ENCODE measurements at places on chromosomes 3 and 15.

- no peak for DNase-seq
Observed at GRCh38 chr3:41715376-41715775, 246.5 kb downstream of the ULK4 start.

- DNase-seq: no peak
Observed at GRCh38 chr3:151604891-151605290, 128.8 kb upstream of the AADACL2 start.

- DNase-seq: no peak
Observed at GRCh38 chr15:45812200-45812599, 177.4 kb downstream of the SQOR start.

- DNase-seq: no peak
Observed at GRCh38 chr3:80391573-80391972, 623.8 kb upstream of the ROBO1 start.

DNA sequence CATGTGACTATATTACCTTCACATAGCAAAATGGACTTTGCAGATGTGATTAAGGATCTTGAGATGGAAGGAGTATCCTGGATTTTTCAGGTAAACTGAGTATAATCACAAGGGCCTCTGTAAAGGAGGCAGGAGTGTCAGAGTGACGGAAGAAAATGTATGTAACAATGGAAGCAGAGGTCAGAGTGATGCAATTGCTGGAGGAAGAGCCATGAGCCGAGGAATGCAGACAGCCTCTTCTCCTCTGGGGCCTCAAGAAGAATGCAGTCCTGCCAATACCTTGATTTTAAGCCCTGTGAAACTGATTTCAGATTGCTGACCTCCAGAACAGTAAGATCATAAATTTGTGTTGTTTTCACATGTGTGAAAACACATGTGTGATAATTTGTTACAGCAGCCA lies 15.1 kb downstream of the HEMK1 start:
- no peak for DNase-seq

DNA sequence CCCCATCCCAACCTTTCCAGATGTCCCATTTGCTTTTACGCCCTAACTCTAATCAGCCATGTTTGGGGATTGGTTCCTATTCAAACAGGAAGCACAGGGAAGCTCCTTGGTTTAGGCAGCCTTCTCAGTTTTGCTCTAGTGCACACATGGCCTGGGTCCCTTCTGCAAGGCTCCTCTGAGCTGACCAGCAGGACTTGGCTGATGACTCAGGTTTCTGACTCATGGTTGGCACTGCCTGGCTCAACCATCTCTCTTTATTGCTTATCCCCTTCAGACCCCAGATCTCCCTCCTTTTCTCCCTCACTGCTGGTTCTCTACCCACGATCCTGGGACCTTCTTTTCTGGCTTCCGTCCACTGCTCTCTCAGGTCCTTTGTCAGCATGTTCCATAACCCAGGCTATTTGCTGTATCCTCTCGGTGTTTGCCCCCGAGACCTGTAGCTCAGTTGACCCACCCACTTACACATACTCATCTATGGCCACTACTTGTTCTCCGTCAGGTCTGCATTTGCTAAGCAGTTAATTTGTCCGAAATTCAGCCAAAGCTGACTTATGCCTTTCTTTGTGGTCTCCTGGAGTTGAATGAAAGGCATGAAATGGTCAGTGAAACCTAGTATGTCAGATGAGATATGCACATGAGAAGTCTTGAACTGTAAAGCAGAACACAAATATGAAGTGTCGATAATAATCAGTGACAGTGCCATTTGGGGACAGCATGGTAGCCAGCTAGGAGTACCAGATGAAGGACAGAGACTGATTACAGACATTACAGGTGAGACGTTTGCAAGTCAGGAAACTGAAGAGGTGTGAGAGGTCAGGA lies 323.5 kb upstream of the ROPN1 start:
- no peak for DNase-seq

GRCh38 chr15:74438721-74439316 lies 5.1 kb upstream of the SEMA7A start:
- DNase-seq: peak; percentile 85

DNA sequence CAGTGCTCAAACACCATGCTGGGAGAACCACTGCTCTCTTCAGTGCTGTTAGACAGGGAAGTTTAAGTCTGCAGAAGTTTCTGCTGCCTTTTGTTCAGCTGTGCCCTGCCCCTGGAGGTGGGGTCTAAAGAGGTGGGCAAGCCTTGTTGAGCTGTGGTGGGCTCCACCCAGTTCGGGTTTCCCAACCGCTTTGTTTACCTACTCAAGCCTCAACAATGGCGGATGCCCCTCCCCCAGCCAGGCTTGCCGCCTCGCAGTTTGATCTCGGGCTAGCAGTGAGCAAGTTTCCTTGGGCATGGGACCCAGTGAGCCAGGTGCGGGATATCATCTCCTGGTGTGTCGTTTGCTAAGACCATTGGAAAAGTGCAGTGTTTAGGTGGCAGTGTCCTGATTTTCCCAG lies 670.2 kb upstream of the ALCAM start:
- no peak for DNase-seq

DNA sequence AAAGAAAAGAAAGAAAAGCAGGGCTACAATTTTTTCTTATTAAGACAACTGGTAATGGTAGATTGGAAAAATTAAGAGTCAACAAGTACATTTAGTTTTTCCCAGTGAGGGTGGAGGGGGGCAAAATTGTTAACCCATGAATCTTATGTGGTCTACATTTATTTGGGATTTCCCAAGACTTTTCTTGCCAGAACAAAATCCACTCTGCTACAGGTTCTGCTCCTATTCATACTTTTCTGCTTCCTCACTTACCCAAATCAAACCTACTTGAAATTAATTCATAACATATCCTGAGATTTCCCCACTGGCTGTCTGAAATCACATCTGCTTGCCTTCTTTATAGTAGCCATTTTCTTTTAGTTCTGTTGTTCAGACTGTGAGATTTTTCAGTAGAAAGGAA lies 41.1 kb downstream of the VGLL3 start:
- no peak for DNase-seq

DNA sequence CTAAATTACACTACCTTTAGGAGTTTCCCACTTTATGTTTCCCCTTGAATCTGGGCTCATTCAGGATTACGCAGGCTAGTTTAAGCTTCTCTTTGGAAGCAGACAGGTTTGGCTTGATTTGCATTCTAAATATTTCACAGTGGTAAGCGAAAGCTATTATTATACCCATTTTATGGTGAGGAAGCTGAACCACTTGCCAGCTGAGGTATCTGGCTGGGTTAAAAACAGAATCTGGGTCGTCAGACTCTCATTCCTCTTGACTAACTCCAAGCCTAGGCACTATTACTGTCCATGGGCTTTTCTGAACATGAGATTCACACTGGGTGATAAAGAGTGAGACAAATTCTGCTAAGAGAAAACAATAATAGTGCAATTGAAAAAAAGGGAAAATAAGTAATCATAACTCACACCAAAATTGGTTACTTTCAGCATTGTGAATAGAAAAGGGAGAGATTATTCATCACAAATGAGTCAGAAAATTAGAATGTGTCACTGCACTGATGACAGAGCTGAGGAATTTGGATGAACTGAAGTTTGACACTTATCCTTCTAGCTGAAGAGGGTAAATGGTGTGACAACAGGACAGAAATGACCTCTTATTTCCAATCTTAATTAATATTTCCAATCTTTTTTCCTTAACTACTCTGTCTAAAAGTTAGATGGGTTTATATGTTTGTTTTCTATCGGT lies 211.3 kb downstream of the TIGIT start:
- DNase-seq: no peak

GRCh38 chr3:10432156-10432845 lies 73.1 kb downstream of the ATP2B2 start:
- no peak for DNase-seq

- DNase-seq: no peak
Observed at GRCh38 chr15:79595306-79595705, 163.2 kb downstream of the MINAR1 start.

GRCh38 chr3:123015596-123015995 lies 12.0 kb downstream of the SEMA5B start:
- no peak for DNase-seq

DNA sequence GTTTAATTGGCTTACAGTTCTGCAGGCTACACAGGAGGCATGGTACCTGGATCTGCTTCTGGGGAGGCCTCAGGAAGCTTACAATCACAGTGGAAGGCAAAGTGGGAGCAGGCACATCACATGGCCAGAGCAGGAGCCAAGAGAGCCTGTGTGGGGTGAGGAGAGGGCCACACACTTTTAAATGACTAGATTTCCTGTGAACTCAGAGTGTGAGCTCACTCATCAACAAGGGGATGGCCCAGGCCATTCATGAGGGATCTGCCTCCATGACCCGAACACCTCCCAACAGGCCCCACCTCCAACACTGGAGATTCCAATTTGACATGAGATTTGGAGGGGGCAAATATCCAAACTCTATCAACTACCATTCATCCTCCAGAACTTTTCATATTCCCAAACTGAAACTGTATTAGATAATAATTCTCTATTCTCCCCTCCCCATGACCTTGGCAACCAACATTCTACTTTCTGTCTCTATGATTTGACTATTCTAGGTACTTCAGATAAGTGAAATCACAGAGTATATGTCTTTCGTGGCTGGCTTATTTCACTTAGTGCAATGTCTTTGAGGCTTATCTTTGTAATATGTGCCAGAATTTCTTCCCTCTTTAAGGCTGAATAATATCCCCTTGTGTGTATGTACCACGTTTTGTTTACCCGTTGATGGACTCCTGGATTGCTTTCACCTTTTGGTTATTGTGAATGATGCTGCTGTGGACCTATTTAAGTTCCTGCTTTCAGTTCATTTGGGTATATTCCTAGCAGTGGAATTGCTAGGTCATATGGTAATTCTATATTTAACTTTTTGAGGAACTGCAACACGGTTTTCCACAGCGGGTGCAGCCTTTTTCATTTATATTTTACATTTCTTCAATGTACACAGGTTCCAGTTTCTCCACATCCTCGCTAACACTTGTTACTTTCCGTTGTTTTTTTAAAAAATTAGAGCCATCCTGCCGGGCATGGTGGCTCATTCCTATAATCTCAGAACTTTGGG lies 43.8 kb downstream of the TKT start:
- no peak for DNase-seq

DNA sequence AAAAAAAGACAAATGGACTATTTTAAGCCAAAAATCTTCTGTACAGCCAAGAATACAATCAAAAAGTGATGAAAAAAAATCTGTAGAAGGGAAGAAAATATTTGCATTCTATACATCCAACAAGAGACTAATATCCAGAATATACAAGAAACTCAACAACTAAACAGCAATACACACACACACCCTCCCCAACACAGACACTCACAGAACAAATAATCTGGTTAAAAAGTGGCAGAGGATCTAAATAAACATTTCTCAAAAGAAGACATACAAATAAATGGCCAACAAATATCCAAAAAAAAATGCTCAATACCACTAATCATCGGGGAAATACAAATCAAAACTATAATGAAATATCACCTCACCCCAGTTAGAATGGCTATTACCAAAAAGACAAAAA lies 209.0 kb upstream of the ZNF385D start:
- DNase-seq: no peak

GRCh38 chr3:61518590-61518989 lies 42.8 kb upstream of the PTPRG start:
- no peak for DNase-seq

DNA sequence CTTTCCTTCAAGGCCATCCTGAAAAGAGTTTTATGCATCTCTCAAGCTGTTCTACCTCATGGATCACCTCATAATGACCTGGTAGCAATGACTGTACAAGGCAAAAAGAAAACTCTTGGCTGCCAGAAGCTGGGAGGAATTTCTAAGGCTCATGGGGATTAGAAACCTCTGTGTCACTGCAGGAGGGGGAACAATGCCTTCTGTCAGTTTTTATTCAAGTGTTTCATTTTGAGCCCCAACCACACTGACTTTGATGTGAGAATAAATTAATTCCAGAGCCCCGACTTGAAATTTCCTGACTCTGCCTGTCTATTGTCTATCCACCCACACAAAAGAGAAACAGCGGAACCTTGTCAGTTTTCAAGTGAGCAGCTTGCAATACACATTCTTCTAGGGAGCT lies 58.7 kb upstream of the MRPL3 start:
- no peak for DNase-seq

Measured in hematopoietic multipotent progenitor cell treated with erythropoietin and hydrocortisone succinate and interleukin-3 and kit ligand, for 15 days (in vitro differentiated cells).